ENCODE measurements at places on chromosomes 6 and 20. TPM values are rescaled to one million over a fixed set of nuclear protein-coding genes. Genes with fewer than 3 reads are reported as not detected.

Gene FRK
- under 0.01 TPM for total RNA-seq

Gene ADTRP
- 0.83 TPM for total RNA-seq

Gene LGSN
- not detected for total RNA-seq

Gene ARG1
- not detected for total RNA-seq

Gene CFB
- total RNA-seq, result 1.8 TPM

Gene DAAM2
- 13.1 TPM for total RNA-seq

Gene PRDM1
- 6.9 TPM for total RNA-seq

Gene PRND
- not detected for total RNA-seq

Gene MMP24
- total RNA-seq, result 0.36 TPM

Gene UBE2C
- 43.6 TPM for total RNA-seq

Gene KIFC1
- total RNA-seq, result 33.9 TPM

Gene BAK1
- total RNA-seq, result 12.5 TPM

DNA sequence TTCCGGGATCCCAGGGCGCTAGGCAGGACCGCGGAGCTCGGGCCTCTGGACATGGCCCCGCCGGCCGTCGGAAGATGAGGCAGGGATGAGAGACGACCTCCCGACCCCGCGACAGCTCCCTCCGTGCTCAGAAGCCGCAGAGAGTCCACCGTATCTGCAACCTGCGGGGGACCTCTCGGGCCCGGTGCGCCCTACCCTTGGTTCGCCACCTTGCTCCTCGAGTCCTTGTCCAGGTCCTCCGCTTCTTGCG is 301 bp downstream of the PPP1R3D start:
- peak; percentile 4 for DNase-seq

GRCh38 chr6:125700581-125701353 is 48.7 kb upstream of the HEY2 start:
- DNase-seq, result no peak

DNA sequence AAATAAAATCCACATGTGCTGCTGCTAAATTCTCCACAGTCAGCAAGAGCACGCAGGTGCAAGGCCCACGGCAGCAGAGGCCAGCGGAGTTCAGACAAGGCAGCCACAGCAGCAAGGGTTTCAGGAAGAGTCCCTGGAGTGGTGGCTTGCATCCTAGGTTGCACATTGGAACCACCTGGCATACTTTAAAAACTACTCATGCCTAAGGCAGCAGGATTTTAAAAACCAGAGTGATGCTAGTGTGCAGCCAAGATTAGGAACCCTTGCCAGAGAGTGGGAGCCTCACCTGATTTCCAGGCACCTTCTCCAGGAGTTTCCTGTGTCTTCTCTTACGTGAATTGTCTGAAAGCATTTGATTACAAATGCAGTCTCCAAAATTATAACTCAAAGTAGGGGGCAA is 104.0 kb upstream of the GPR6 start:
- no peak for DNase-seq

- no peak for DNase-seq
These were observed 123.8 kb downstream of the CDKAL1 start for GRCh38 chr6:20658053-20658452.

GRCh38 chr6:28657381-28657768 is 131.7 kb downstream of the GPX5 start:
- no peak for DNase-seq

DNA sequence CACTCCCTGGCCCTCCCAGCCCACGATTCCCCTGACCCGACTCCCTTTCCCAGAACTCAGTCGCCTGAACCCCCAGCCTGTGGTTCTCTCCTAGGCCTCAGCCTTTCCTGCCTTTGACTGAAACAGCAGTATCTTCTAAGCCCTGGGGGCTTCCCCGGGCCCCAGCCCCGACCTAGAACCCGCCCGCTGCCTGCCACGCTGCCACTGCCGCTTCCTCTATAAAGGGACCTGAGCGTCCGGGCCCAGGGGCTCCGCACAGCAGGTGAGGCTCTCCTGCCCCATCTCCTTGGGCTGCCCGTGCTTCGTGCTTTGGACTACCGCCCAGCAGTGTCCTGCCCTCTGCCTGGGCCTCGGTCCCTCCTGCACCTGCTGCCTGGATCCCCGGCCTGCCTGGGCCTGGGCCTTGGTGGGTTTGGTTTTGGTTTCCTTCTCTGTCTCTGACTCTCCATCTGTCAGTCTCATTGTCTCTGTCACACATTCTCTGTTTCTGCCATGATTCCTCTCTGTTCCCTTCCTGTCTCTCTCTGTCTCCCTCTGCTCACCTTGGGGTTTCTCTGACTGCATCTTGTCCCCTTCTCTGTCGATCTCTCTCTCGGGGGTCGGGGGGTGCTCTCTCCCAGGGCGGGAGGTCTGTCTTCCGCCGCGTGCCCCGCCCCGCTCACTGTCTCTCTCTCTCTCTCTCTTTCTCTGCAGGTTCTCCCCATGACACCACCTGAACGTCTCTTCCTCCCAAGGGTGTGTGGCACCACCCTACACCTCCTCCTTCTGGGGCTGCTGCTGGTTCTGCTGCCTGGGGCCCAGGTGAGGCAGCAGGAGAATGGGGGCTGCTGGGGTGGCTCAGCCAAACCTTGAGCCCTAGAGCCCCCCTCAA is at the start of gene LTA:
Gene LTA (plus strand): TSS at position 249 of the 871 bp plus-strand sequence. CDS start 454 bp downstream, at position 703.
- no peak for DNase-seq

GRCh38 chr6:148118244-148118643 is 224.4 kb upstream of the SASH1 start:
- DNase-seq, result no peak

- DNase-seq, result no peak
These were observed 16.9 kb upstream of the ZSCAN9 start for GRCh38 chr6:28208111-28208659.

DNA sequence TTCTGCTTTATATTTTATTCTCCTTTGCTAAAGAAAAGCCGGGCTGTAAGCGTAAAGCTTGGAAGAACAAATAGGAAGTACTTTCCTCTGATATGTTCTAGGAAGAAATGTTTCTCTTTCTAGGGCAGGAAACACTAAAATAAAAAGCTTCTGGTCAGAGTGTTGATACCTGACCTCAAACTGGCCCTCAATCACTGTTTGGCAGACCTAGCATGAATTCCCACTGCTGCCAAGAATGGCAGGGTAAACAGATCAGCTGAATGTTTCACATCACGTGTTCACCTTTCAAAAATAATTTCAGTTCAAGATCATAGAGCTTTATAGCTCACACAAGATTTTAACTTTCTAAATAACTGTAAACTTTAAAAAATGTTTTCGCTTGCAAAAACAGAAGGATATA is 2.9 kb downstream of the MPC1 start:
- no peak for DNase-seq

- no peak for DNase-seq
These were observed 9.1 kb downstream of the LBP start for GRCh38 chr20:38355161-38356012.

- peak; percentile 93 for DNase-seq
These were observed 3.2 kb downstream of the FOXC1 start for GRCh38 chr6:1612974-1613306.

DNA sequence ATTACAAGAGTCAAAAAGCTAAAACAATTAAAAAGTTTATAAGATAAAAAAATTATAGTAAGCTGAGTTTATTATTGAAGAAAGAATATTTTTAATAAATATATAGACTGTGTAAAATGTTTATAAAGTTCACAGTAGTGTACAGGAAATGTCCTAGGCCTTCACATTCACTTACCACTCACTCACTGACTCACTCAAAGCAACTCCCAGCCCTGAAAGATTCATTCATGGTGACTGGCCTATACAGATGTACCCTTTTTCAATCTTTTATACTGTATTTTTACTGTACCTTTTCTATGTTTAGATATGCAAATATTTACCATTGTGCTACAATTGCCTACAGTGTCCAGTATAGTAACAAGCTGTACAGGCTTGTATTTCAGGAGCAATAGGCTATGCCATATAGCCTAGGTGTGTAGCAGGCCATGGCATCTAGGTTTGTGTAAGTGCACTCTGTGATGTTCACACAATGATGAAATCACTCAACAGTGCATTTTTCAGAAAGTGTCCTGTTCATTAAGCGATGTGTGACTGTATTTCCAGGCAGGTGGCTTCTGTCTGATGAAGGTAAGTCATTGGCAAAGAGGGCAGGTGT is 130.2 kb downstream of the BTBD3 start:
- DNase-seq, result peak; percentile 74

DNA sequence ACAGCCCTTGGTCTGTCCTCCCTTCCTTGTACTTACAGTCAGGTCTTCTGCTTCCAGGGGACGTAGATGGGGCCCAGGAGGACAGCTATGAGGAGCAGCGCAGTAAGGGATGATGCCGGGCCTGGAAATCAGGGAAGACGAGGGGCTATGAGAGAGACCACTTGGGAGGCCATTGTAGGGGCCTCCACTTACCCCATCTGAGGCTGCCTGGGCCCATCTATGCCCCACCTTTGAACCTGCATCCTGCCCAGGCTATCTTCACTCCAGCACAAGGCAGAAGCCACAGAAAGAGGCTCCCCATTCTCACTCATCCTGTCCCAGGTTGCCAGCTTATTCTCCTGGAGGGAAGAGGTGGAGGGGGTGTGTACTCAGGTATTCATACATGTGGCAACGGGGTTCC is 10.4 kb upstream of the SIRPB1 start:
- no peak for DNase-seq

- DNase-seq, result peak; percentile 28
These were observed 92.2 kb downstream of the CEP57L1 start for GRCh38 chr6:109187399-109188114.

All from IMR-90 (cell line).